ENCODE measurements at places on chromosomes 4 and X. TPM values are rescaled to one million over a fixed set of nuclear protein-coding genes. Genes with fewer than 3 reads are reported as not detected.

- no peaks in the 10 kb centered on the region for H3K4me1 ChIP-seq
- no peaks in the 10 kb centered on the region for H3K36me3 ChIP-seq
- H3K4me3 ChIP-seq, result no peak overlapping the region
- H3K27me3 ChIP-seq, result no peaks in the 10 kb centered on the region
Observed at GRCh38 chrX:109691277-109691676, 41.8 kb downstream of the ACSL4 start.

DNA sequence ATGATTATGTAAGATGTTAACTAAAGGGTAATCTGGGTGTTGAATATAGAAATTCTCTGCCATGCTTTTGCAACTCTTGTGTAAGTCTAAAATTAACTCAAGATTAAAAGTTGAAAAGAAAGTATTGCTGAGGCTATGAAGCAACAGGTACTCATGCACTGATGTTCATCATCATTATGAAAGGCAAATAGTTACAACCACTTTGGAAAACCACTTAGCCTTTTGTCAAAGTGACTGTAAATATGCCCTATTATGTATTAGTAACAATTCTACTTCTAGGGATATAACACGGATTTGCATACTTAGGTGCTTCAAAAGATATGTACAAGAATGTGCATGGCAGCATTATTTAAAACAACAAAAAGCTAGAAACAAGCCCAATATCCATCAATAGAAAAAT, 227.8 kb upstream of the CXXC4 start:
- H3K4me1 ChIP-seq, result peaks cover 1% of the 10 kb centered on the region
- H3K4me3 ChIP-seq, result no peak overlapping the region
- no peaks in the 10 kb centered on the region for H3K36me3 ChIP-seq

GRCh38 chrX:23826216-23826615, 43.2 kb downstream of the SAT1 start:
- no peak overlapping the region for H3K4me3 ChIP-seq
- H3K36me3 ChIP-seq, result no peaks in the 10 kb centered on the region
- peaks cover 21% of the 10 kb centered on the region for H3K4me1 ChIP-seq
- no peak overlapping the region for H3K27ac ChIP-seq
- H3K27me3 ChIP-seq, result no peaks in the 10 kb centered on the region

- no peaks in the 10 kb centered on the region for H3K36me3 ChIP-seq
- no peak overlapping the region for H3K4me3 ChIP-seq
- no peaks in the 10 kb centered on the region for H3K27me3 ChIP-seq
- H3K4me1 ChIP-seq, result no peaks in the 10 kb centered on the region
- DNase-seq, result no peak
- no peak overlapping the region for H3K27ac ChIP-seq
Observed at GRCh38 chr4:67750691-67751090, 3.5 kb downstream of the GNRHR start.

Gene CPE
- total RNA-seq, result 29.3 TPM

Gene LONRF3
- 3.1 TPM for total RNA-seq

Gene CSAG1
- 1.2 TPM for total RNA-seq

Gene ATP1B4
- total RNA-seq, result not detected

Gene RNF128
- 5.8 TPM for total RNA-seq

Gene SLC6A14
- total RNA-seq, result 0.05 TPM

Gene STK32B
- not detected for total RNA-seq

Gene NXF2B
- total RNA-seq, result not detected
